ENCODE measurements at places on chromosomes 3 and 15.

- DNase-seq, result peak; percentile 12
These were observed 54.4 kb downstream of the NUP210 start for GRCh38 chr3:13365390-13366379.

DNA sequence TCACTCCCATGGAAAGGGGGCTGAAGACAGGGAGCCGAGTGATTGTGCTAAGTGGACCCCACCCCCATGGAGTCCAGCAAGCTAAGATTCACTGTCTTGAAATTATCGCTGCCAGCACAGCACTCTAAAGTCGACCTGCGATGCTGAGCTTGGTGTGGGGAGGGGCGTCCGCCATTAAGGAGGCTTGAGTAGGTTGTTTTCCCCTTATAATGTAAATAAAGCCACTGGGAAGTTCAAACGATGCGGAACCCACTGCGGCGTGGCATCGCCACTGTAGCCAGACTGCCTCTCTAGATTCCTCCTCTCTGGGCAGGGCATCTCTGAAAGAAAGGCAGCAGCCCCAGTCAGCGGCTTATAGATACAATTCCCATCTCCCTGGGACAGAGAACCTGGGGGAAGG is 10.9 kb upstream of the SRGAP3 start:
- no peak for DNase-seq

- DNase-seq, result no peak
These were observed 41.9 kb downstream of the ATP8B4 start for GRCh38 chr15:50077176-50077575.

GRCh38 chr3:170631755-170632488 is 46.0 kb upstream of the SLC7A14 start:
- no peak for DNase-seq

- DNase-seq, result no peak
These were observed 41.6 kb downstream of the CPA3 start for GRCh38 chr3:148906667-148907066.

- no peak for DNase-seq
These were observed 765.9 kb downstream of the NR2F2 start for GRCh38 chr15:97096303-97096835.

DNA sequence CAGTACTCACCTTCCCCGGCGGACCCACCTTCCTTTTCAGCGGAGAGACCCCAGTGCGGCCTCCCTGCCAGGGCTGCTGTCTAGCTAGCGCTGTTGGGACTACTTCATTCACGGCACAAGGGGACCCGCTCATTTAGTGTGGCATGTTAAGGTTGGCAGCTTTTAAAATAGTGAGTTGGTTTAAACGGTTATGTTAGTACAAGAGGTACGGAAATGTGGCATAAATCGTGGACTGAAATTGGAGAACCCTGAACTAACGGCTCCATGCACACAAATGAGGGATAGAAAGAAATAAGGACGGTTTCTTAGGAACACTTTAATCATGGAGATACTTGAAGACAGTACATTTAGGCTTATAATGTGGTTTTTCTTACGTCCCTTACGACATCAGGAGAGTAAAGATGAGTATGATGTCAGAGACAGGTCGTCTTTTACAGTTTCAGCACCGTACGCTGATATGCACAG is 752 bp downstream of the CEP63 start:
- DNase-seq, result peak; percentile 42

DNA sequence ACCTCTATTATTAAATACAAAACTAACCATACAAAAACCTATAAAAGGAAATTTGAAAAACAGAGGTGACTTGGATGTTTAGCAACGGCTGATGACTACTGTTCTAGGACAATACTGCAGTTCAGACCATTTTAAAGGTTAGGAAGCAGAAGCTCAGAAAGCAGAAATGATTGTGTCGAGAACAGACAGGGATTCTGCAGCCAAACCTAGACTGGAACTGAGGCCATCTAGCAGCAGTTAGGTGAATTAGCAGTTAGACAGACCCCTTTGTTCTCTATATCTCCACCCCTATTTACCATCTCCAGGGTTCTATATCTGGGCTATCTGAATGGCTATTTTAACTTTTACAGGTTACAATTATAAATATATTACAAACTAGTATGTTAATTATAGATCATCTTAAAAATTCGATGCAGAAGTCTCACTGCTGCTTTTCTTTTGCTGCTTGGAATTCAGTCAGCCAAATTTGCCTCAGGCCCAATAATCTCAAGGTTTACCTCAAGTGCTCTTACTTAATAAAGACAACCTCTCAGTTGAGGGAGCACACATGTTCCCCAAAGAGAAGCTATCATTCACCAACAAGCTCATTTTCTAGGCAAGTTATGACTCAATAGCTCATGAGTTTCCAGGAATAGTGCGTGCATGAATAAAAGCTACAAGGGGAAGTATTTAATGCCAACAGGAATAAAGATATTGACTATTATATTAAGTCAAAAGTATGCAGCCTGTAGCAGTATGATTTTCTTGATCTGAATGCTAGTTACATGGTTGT is 9.3 kb upstream of the IL1RAP start:
- no peak for DNase-seq

- no peak for DNase-seq
These were observed 6.6 kb downstream of the HTR3C start for GRCh38 chr3:184059424-184059823.

- DNase-seq, result peak; percentile 35
These were observed 30.2 kb downstream of the ZNF710 start for GRCh38 chr15:90031231-90031791.

DNA sequence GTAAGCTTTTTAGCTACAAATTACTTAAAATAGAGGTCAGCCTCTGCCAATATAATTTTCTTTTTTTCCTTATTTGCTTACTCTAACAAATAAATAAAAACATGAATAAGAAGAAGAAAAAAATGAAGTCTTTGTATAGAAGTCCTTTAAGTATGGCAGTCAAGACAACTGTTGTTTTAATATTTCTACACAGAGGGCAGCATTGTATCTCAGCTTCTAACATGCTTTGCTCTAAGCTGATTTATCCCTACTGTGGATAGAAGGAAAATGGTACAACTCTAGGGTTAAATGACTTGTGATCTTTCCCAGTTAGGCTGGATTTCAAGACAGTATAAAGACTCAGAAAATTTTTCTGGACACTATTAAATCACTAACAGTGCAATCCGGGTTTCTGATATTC is 104.3 kb upstream of the MEIS2 start:
- DNase-seq, result no peak

GRCh38 chr3:53293867-53294266 is 38.0 kb upstream of the TKT start:
- DNase-seq, result no peak

DNA sequence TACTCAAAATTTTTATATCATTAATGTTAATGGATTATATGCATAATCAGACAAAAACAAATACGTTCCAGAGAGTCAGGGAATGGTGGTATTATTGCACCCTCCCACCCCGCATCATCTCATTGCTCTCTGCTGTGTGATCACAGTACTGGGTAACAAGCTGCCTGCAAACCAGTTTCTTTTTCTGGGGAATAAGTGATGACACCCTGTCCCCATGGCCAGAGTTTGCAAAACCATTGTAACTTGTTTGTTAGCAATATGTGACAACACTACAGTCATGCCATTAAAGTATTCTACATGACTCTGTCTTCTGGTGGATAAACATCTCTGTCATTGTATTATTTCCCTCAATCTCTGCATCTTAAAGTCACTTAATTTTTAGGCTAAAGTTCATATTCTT is 39.5 kb downstream of the ZBTB38 start:
- no peak for DNase-seq

GRCh38 chr3:180870008-180870699 is 42.3 kb upstream of the FXR1 start:
- no peak for DNase-seq

DNA sequence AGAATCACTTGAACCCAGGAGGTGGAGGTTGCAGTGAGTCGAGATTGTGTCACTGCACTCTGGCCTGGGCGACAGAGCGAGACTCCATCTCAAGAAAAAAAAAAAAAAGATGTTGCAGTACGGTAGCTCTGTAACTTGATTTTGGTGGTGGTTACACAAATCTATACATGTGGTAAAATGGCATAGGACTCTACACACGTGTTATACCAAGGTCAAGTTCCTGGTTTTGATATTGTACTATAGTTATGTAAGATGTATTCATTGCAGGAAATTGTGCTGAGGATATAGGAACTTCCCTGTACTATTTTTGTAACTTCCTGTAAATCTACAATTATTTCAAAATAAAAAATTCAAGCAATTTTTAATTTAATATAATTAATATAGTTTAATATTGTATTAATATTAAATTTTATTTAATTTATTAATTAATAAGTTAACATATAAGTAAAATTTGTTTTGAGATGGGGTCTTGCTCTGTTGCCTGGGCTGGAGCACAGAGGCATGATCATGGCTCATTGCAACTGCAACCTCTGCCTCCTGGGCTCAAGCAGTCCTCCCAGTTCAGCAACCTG is 9.9 kb downstream of the MYD88 start:
- no peak for DNase-seq

DNA sequence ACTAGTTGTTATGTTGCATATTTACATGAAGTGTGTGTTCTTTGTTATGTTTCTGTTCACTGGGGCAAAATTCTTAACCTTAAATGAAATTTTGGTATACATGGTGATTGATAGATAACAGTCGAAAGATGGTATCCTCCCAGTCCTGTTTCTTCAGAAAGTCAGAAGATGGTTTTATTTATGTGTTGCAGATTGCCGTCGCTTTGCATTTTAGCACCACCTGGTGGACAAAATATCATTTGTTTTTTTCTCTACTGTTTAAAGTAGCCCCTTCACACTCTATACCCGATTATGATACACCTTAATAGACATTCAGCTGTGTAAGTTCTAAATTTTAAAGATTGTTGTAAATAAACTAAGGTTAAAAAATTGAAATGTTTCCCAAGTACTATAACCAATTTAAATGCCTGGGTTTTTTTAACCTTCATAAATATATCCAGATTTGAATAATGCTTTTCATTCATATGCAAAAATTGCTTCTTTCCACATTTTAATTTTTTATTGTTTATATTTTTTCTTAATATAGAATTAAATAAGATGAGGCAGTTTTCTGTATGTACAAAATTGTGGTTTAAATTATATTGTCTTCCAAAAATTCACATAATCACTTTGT is 152.2 kb downstream of the ALCAM start:
- peak; percentile 71 for DNase-seq

- no peak for DNase-seq
These were observed 68.8 kb upstream of the TMEM115 start for GRCh38 chr3:50428007-50428633.

DNA sequence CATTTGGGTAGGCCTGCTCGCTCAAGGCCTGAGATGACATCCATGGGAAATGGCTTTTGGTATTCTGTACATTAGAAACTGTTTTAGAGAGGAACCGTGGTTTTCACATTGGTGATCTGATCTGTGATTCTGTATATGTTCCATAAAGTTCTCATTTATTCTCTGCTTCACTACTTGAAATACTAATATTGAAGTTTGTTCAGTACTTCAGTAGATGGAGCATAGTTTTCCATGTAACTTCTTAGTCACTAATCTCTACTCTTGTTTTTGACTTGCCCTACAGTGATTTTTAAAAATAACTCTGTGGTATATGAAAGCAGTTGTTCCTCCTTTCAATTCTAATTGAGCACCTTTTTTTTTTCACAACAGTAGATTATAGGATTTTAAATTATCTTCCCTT is 66.5 kb downstream of the MBNL1 start:
- no peak for DNase-seq

DNA sequence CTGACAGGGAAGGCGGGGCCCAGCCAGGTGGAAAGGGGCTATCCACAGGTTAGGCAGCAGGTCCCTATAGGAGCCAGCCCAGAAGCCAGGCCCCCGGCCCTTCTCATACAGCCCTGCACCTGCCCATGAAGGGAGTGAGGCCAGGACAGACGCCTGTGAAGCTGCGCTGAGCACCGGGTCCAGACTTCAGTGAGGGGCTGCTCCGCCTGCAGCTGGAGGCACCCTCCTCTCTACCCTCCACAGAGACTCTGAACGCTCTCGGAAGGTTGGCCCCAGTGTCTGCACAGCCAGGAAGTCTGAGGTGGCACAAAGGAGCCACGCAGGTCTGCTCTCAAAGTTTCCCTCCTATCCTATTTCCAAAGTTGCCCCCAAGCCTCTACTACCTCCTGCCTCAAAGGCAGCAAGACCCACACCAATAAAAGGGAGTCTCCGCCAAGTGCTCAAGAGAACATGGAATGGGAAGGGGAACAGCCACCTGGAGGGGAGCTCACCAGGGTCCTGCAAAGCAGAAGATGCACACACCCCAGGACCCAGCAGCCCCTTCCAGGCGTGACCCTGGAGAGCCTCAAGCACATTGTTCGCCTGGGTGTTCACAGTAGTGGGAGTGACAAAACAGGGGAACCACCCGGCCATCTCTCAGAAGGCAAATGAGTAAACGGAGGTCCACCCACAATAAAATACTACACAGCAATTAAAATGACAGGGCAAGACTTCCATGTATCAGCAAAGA is 19.5 kb downstream of the XXYLT1 start:
- no peak for DNase-seq

DNA sequence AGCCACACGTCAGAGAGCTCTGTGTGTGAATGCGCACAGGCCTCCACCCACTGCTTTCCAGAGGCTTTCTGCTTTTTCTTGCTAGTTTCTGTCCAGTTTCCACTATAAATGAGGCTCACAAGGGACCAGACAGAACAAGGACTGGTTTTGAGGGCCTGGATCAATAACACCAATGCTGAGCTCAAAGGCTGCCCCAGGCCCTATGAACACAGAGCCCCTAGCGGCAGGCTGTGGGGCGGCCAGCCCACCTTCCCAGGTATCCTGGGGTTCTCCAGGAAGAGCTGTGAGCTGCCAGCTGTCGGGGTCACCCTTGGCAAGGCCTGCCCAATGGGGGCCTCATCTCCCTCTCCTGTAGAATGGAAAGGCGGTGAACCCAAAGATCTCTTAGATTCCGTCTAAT is 2.2 kb upstream of the ITIH3 start:
- DNase-seq, result no peak

DNA sequence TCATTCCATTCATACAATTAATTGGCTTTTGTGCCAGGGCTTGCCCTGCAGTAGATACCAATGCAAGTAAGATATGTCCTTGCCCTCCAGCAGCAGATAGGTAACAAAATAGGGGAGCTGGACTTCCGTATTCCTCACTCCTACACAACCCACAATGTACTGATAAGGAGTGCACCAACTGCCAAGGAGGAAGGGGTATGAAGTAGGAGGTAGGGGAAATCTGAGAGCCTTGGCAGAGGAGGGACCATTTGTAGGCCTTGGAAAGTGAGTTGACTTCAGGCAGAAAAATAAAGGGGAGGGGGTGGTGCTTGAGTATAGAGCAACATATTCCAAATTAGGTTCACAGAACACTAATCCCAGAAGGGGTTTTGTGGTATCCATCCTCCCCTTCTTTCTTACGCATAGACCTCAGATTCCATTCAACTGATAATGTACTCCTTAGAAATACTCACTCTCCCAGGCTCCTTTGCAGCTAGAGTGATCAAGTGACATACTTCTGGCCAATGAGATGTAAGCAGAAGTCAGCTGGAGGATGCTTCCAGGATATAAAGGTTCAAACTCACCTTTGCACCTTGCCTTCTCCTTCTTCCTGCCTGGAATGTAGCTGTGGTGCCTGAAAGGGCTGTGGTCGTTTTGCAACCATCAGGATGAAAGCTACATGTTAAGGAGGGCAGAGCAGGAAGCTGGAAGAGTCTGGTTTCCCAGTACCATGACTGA is 127.1 kb upstream of the SMAD3 start:
- no peak for DNase-seq

- DNase-seq, result no peak
These were observed 71.4 kb downstream of the GHSR start for GRCh38 chr3:172376881-172377280.
